ENCODE measurements at places on chromosomes 4 and X. TPM values are rescaled to one million over a fixed set of nuclear protein-coding genes. Genes with fewer than 3 reads are reported as not detected.

DNA sequence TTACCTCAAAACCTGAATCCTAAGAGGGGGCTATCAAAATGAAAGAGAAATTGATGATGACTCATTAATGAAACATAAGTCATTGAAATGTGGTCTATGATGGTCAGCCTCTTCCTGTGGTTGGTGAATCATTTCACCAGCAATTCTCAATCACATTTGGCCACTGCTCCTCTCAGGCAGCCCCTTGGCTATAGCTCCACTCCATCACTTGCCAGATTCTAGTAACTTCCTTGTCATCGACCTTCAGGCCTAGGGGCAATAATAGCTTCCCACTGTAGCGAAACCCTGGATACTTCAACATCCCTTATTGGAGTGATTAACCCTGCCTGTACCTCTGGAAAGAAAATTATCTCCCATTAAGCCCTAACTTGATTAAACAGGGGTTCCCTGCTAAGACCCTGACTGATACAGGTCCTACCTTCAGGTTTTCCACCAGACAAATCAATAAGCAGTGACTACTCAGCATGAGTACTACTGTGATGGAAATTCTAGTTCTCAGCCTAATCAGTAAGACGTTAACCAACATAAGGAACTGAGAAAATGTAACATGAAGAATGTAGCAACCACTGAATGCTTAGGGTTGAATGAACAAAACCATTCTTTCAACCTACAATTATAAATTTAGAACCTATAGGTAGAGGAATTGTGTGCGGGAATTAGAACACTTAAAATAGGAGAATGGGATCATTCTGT is 30.4 kb downstream of the ADH7 start:
- DNase-seq = no peak

DNA sequence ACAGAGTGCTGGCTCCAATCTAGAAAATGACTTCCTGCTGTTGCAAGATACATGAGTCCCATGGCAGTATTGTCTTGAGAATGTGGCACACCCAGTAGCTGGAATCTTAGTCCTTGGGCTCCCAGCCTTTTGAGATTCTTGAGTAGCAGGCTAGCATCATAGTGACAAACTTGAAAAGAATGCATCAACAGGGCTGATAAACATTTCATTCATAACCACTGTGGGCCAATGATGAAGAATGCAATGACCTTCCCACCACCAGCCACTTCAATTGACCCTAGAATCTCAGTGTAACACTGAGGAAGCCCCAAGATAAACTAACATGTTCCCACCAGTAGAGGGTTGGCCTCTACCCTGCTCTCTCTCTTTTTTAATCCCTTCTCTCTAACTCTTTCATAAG is 329.3 kb downstream of the GBA3 start:
- no peak for DNase-seq

GRCh38 chr4:15003401-15003890 is 1.2 kb downstream of the CPEB2 start:
- peak; percentile 66 for DNase-seq

DNA sequence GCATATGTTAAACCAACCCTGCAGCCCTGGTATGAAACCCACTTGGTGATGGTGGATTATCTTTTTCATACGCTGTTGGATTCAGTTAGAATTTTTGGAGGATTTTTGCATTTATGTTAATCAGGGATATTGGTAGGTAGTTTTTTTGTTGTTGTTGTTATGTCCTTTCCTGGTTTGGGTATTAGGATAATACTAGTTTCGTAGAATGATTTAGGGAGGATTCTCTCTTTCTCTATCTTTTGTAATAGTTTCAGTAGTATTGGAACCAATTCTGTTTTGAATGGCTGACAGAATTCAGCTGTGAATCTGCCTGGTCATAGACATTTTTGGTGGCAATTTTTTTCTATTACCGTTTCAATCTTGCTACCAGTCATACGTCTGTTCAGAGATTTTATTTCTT is 305.4 kb downstream of the IDS start:
- no peak for DNase-seq

PCDH19 gene
- not detected for total RNA-seq

DNA sequence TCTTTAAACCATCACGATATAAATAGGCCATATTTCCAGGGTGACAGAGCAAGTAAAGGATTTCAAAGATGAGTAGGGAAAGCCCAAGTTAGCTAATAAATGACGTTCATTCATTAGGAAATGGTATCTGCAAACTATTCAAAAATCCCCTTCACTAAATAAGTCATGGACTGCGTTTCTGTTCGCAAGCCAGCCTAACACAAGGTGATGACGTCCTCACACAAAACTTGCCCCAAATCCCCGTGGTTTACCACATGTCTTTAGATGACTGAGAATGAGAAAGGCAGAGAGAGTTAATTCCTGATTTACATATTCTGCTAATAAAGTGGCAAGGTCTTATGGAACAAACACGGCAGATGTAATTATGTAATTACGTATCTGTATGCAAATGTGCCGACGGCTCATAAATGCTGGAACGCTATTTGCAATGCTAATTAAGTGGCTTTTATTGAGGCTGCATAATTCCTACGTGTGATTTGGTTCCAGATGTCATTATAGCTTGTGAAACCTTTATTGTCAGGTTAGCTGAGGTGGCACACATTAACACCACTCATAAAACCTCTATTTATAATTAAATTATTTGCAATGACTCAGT is 437.7 kb upstream of the FRG1 start:
- no peak for DNase-seq

DNA sequence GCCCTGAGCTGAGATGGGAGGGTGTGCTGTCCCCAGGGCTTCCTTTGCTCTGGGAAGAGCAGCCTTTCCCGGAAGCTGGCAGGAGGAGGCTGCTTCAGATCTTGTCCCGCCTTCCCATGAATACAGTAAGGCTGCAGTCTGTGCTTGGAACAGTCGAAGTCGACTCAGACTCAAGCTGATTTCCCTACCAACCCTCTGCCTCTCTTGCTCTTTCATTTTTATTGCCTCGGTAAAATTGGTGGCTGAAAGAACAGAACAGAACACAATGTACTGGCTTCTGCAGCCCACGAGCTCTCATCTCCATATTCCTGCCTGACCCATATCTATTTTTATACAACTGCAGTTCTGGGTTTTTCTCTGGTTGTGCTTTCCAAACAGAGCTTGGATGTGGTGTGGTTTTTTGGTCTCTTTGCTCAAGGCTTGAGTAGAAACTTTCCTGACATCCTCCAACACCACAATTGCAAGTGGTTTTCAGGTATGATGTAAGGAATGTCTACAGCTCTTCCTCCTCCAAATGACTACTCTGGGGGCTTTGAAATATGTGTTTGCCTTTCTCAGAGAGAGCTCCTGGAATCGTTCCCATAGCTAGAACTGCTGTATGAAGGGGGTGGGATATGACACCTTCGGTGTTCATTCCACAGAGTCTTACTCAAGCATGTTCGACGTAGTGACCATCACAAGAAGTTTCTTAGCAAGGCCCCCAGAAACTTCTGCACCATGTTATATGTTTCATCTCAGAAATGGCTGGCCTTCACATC is 61.3 kb downstream of the ENPP6 start:
- DNase-seq = no peak

GRCh38 chr4:113955411-113955810 is 24.0 kb downstream of the ARSJ start:
- no peak for DNase-seq

DNA sequence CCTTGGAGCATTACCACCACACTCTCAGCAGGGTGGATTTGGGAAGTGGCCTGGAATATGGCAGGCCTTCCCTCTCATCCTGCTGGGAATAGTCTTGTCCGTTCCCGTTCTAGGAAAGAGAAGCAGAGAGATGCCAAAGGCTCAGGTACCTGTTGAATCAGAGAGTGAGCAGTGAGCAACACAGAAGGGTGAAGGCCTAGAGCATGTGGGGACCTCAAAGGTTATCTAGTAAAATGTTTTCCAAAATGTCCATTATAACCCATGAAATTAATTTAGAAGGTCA is 30.8 kb downstream of the SLC16A2 start:
- no peak for DNase-seq

GRCh38 chr4:14518136-14518535 is 484.1 kb upstream of the CPEB2 start:
- no peak for DNase-seq

- DNase-seq = peak; percentile 75
These were observed 68.0 kb downstream of the NOCT start for GRCh38 chr4:139083607-139083955.

SULT1E1 gene
- not detected for total RNA-seq

DNA sequence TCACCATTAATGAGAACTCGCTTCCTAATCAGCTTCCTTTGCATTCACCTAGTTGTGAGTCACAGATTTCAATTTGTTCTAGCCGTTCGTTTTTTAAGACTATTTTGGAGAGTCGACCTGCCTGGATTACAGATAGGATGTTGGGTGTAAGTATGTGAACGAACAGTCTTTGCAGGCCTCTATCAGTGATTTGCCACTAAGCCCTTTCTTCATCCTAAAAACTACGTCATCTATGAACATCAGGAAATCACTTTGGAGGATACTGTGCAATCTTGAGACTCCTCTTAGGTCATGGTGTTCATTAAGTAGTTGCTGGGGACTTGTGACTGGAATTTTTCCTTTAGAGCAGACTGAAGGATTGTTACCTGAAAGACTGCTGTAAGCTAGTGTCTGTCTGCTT is 1.1 kb downstream of the POLA1 start:
- no peak for DNase-seq

ETDA gene
- not detected for total RNA-seq

DNA sequence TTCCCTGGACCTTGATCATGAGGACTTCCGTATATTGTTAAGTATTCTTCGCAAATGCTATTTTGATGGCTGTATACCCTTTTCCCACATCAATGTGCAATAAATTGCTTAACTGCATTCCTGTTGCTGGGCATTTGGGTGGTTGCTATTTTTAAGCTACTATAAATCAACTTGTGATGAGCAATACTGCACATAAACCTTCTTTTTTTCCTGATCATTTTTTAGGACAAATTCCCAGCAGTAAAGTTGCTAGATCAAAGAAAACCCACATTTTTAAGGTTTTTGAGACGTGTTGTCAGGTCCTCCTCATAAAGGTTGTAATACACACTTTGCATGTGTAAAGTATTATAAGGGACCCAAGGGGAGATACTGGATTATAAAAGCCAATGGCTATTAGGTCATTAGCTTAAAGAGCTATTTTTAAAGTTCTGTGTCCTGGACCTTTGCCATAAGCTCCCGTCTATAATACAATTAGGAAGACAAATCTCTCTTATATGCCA is 35.6 kb downstream of the LIMCH1 start:
- no peak for DNase-seq

DNA sequence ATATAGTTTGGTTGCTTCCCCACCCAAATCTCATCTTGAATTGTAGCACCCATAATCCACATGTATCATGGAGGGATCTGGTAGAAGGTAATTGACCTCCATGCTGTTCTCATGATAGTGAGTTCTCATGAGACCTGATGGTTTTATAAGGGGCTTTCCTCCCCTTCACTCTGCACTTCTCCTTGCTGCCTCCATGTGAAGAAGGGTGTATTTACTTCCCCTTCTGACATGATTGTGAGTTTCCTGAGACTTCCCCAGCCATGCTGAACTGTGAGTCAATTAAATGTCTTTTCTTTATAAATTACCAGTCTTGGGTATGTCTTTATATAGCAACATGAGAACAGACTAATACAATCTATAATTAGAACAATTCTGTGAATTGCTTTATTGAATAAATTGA is 11.9 kb upstream of the DCAF4L1 start:
- no peak for DNase-seq

- DNase-seq = no peak
These were observed 49.6 kb downstream of the LNX1 start for GRCh38 chr4:53541577-53542206.

MCTS1 gene
- 47.8 TPM for total RNA-seq

DNA sequence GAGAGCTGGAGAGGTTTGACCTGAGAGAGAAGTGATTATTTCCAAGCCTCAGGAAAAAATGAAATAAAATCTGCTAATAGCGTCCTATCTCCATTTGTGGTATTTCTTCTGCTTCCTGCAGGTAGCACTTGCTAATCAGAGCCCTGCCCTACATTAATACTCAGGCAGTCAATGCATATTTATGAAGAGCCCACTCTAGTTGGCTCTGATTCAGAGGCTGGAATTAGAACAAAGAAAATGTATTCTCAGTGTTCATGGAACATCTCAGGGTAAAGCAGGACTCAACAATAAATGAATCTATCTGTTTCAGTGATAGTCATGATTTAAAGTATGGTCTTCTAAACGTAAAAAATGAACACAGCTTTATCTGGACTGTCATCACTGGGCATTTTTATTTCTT is 1.4 kb upstream of the ATP8A1 start:
- DNase-seq = no peak

GRCh38 chrX:70553516-70553915 is 108.9 kb downstream of the DLG3 start:
- DNase-seq = no peak

DNA sequence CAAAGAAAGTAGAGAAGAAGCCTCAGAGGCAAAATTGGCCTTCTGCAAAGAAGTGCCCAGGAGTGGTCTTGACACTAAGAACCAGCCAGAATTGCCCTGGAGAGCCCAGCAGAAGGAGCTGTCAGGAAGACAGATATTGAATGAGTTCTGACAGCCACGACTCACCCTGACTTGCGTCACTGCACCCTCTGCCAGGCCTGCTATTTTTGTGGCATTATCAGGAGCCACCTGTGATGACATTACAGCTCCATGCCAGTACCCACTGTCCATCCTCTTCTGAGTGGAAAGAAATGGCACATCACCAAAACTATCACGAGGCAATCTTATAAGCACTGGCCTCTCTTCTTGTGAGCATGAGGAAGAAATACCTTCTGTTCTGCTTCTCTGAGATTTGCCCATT is 67.7 kb downstream of the SMIM20 start:
- DNase-seq = no peak

CLIC2 gene
- total RNA-seq = not detected

DNA sequence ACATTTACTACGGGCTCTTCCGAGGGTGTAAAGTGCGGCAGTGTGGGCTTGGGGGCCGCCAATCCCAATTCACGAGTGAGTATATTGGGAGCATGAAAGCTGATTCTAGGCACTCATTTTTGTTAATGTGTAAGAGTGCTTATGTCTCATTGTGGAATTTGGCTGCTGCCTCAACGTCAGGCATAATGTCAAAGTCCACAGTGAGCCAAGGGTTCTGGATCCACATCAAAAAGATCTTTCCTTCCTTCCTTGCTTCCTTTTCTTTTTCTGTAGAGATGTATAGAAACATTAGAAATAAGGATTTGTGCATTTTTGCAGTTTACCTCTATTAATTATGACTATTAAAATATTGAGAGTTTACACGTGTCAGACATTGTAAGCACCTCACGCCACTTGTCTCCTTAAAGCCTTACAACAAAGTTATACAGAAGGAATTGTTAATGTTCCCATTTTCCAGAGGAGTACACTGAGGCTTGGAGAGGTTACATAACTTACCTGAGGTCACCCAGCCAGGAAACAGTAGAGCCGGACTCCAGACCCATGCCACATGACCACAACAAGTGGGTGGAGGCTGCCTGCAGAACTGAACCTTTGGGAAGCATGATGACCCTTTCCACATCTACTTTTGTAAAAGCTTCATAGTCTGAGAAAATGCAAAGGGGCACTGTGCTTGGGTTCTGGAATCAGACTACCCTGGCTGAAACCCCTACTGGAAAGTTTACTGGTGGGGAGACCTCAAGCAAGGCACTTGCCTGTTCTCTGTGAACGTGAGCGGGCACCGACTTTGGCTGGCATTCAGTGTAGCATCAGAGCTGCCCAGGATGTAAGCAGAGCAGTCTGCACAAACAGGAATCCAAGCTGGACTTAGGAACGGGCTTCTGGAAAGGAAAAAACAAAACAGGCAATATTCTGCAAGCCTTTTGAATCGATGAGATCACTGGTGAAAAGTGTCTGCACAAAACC is 761 bp downstream of the CLRN2 start:
- DNase-seq = no peak
